Left renal pelvis (tissue), 4 donors: ENCODE measurements at places on chromosomes 1 and 21. TPM values are rescaled to one million over a fixed set of nuclear protein-coding genes. Genes with fewer than 3 reads are reported as not detected.

COL11A1 gene
- polyA plus RNA-seq = 3.8 TPM

OR10J1 gene
- not detected for polyA plus RNA-seq

PGBD5 gene
- polyA plus RNA-seq = 6.1 TPM

OR6N1 gene
- polyA plus RNA-seq = not detected

SPRR5 gene
- not detected for polyA plus RNA-seq

RIIAD1 gene
- not detected for polyA plus RNA-seq

LCE2A gene
- not detected for polyA plus RNA-seq

PLA2G2F gene
- 1.0 TPM for polyA plus RNA-seq

AMY2A gene
- polyA plus RNA-seq = 0.23 TPM

DNA sequence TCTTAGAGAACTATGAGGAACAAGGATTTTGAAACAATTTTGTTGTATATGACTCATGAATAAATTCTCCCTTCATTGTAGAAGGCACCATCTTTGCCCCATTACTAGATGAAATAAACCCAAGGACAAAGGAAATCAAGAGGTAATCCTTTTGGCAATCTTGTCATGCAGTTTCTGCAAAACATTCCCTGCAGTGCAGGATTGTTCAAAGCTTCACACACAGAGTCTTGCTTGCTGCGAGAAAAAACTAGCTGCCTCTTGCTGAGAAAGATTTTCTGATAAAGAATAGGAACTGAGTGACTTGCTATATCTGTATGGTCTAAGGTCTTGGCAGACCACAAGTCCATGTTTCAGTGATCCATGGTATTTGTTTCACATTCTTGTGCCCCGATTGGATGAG lies 657.4 kb upstream of the ADGRL4 start:
- no peak for DNase-seq

GRCh38 chr1:221040691-221041285 lies 161.5 kb downstream of the HLX start:
- no peak for DNase-seq

DNA sequence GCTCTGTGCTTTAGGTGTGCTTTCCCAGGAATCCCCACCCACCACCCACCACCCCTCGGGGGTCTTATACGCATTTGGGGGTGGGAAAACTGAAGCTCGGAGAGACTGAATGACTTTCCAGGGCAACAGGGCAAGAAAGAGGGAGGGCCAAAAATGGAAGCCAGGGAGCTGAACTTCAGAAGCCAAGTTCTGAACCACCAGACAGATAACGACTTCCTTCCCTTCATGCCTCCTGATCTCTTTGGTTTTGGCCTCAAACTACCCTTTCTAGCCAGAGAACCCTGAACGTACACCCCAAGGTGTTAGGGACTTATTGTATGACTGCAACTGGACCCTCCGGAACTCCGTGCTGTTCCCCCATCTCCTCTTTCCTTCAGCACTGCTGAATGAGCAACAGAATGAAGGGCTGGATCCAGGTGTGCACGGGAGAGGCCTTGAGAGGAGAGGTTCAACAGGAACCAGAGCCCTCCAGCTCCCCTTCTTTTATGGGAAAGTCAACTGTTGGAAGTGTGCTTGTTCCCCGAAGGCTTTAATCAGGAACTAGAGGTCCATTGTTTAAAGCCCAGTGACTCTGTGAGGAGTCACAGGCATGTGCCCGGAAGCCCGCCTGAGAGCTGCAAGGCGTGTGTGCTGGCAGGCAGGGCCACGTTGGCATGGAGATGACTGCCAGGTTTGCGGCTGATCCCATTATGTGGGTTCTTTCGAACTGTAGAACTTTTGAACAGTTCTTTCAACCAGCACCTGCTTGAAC lies 3.1 kb downstream of the BACE2 start:
- DNase-seq = no peak

GRCh38 chr21:15063814-15064575 lies 805 bp downstream of the NRIP1 start:
- DNase-seq = no peak

GRCh38 chr21:18228060-18228739 lies 16.4 kb upstream of the CHODL start:
- DNase-seq = no peak

GRCh38 chr1:78843111-78843510 lies 163.4 kb downstream of the ADGRL4 start:
- no peak for DNase-seq

DNA sequence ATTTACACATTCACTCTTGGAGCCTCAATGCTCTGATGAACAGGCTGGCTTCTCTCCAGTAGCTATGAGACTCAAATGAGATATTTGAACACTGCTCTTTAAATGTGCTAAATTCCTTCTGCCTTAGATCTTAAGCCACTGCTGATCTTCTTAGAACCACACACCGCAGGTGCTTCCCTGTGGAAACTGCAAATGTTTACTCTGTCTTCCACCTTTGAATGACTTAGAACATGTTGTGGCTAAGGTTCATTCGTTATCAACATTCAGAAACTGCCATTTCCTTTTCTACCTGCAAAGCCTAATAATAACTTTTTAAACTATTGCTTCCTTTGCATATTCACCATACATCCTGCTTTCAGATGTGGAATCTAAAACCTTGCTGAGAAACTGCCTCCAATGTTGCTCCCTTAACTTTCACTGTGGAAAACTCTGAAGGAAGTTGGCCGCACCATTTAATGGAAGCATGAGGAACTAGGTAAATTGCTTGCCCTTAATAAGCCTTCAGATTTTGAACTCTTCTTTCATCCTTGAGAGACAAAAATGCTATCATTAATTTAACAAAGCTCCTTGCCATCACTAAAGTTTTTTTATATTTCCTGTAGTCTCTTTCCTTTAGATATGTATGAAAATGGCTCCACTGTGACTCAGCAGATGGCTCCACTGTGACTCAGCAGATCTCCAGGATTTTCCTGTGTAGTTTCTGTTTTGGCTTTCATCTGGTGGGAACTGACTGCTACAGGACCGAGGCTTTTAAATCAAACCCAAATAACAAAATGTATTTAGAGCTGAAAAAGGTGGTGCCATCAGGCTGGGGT lies 143.8 kb downstream of the TNFSF18 start:
- DNase-seq = no peak

DNA sequence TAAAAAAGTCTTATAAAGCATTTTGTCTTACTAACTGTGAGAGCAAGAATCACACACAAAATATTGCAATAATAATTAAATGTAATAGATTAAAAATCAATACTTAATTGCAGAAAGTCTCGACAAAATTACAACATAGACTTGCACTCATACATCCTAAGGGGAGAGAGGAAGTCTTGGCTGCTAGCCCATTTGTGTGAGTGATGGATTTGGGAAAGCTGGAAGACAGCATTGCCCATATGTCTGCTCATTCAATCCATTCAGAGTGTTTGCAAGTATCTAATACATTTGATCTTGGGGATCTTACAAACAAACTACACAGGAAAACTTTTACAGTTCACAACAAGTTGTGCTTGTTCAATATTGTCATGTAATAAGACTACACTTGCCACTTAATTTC lies 140.5 kb downstream of the COL11A1 start:
- no peak for DNase-seq

- no peak for DNase-seq
Observed at GRCh38 chr1:93475681-93476080, 27.8 kb downstream of the FNBP1L start.

DNA sequence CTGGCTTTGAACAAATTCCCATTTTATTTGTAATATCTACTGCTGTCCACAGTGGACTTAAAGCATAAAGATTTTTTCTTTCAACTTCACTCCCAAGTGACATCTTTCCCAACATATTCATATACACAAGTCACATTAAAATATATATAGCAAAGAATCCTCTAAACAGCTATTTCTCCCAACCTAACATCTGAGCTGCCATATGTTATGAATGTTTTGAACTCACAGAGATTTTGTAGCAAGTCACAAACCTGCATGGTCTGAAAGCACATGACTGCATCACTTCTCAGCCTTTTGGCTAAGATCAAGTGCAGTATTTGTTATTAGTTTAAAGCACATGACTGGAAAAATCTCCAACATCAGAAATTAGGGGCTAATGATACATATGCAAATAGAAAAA lies 7.7 kb upstream of the HFM1 start:
- no peak for DNase-seq

- DNase-seq = no peak
Observed at GRCh38 chr1:204258213-204259115, 44.7 kb upstream of the GOLT1A start.

DNA sequence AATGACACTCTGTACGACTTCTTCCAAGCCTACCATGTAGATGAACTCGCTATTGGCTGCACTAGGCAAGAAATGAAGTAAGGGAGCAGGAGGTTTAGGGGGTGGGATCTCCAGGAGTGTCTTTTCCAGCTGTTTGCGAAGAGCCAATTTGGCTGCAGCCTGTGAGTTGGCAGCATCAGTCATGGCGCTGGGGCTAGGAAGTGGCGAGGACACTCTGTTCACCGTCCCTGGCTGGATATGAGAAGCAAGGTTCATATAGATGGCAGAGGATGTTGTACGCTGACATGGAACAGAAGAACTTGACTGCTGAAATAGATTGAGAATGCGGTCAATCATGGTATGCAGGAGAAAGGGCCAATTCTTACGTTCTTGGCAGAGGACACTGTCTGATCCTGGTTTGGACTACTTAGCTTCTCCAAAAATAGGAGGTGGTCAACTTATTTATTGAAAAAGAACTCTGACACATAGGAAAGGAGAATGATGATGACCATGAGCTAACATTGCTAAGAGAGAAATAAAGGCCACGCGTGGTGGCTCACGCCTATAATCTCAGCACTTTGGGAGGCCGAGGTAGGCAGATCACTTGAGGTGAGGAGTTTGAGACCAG lies 41.2 kb downstream of the SLC27A3 start:
- DNase-seq = no peak

- no peak for DNase-seq
Observed at GRCh38 chr1:214282630-214283242, 1.8 kb downstream of the SMYD2 start.

DNA sequence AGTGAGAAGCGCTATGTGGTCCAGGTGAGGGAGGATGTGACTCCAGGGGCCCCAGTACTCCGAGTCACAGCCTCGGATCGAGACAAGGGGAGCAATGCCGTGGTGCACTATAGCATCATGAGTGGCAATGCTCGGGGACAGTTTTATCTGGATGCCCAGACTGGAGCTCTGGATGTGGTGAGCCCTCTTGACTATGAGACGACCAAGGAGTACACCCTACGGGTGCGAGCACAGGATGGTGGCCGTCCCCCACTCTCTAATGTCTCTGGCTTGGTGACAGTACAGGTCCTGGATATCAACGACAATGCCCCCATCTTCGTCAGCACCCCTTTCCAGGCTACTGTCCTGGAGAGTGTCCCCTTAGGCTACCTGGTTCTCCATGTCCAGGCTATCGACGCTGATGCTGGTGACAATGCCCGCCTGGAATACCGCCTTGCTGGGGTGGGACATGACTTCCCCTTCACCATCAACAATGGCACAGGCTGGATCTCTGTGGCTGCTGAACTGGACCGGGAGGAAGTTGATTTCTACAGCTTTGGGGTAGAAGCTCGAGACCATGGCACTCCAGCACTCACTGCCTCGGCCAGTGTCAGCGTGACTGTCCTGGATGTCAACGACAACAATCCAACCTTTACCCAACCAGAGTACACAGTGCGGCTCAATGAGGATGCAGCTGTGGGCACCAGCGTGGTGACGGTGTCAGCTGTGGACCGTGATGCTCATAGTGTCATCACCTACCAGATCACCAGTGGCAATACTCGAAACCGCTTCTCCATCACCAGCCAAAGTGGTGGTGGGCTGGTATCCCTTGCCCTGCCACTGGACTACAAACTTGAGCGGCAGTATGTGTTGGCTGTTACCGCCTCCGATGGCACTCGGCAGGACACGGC lies 2.2 kb downstream of the CELSR2 start:
- DNase-seq = no peak

- DNase-seq = no peak
Observed at GRCh38 chr21:35197191-35197590, 148.1 kb upstream of the RUNX1 start.

DNA sequence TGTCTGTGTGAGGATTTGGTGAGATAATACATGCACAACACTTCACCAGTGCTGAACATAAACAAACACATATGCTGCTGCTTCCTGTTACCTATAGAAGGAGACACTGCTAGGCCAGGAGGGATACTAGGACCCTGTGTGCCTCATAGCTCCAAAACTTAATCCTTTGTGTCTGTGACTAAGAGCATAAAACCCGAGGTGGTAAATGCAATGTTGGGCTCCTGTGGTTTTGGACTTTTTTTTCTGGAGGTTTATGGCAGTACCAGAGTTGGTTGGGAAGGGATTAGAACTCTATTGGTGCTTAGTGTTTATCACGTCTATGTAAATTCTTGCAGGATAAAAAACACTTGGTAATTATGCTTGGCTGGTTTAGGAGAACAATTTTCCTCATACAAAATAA lies 122.9 kb downstream of the NUF2 start:
- no peak for DNase-seq

GRCh38 chr1:9630331-9631111 lies 21.0 kb upstream of the PIK3CD start:
- no peak for DNase-seq

GRCh38 chr1:10694274-10694632 lies 102.2 kb downstream of the CASZ1 start:
- DNase-seq = no peak

DNA sequence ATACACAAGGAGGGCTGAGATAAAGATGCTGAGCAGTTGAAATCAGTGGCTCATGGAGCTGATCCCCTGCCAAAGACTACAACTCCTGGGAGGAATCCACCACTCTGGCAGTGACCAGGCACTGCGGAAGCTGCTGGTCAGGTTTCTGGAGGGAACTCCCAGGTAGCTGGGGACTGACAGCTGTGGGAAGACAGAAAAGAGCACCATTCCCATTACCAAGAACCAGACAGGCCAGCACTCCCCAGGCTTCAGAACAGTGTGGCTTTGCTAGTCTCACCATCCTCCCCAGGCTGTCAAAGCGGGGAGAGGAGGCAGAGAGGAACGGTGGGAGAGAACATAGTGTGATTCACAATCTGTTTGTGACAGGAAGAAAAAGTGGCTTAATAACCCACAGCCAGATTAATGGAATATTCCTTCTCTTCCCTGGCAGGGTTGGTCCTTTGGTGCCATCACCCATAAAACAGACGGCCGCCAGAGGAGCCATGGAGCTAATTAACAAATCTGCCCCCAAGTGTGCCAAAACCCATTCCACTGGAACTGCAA lies 92.1 kb downstream of the MAB21L3 start:
- DNase-seq = no peak

DNA sequence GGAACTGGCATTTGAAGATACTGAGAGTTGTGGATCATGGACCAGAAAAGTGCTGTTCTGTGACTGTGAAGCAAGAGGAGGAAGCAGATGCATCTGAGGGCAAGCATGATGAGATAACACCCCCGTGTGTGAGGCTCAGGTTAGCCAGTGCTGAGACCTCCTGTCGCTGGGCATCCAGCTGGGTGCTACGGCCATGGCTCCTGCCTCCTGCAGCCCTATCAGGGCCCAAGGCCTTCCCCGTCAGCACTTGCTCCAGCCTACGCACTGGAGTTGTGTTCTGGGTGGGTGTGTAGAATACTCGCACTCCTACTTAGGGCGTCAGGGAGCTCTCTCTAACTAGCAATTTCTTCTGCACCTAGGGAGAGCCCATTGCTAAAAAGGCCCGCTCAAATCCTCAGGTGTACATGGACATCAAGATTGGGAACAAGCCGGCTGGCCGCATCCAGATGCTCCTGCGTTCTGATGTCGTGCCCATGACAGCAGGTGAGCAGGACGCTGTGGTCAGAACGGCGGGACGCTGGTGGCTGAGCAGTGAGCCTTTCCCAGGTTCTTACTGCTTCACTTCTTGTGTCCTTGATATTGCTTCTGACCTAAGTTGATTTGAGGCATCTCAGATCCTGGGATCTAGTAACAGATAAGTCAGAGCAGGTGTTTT lies 6.5 kb downstream of the PPIE start:
- DNase-seq = no peak
